Stimulated activated CD4-positive, alpha-beta T cell treated with anti-CD3 and anti-CD28 coated beads, Interleukin-4, amount 100 ng/mL, for 24 hours (primary cell): ENCODE measurements at places on chromosomes 12 and 14.

DNA sequence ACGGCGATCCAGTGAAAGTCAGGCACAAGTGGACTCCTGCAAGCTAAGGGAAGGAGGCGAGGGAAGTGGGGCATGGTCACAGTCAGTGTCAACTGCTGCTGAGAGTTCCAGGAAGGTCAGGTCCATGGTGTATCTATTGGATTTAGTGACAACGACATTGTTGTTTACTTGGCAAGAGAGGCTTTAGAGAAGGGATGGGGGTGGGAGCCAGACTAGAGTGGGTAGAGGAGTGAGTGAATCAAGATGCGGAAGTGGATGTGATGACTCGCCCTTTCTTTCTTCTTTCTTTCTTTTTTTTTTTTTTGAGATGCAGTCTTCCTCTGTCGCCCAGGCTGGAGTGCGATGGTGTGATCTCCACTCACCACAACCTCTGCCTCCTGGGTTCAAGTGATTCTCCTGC lies 12.5 kb downstream of the P2RX7 start:
- peak; percentile 48 for DNase-seq

DNA sequence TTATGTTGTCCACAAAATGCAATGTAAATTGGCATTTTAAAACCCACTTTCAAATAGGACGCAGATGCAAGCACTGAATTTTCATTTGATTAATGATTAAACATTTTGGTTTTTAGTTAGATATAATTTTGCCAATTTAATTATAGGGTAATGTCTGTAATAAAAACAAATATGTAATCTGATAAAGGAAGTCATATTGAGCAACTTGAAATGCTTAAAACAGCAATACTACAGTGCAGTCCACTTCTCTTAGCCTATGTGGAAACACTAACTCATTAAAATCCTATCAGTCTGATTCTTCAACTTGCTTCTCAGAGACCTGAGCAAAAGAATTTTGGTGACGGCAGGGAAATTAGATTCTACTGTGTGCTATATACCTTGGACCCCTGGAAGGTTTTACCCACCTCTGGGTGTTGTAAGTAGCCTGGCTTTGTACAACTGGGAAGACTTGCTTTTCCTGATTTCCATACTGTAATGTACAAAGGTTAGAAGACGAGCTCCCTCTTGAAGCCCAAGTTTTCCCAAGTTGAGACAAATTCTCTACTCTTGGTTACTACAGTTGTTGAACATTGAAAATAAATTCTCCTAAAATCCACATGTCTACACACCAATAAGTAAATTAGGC lies 4.1 kb downstream of the TRHDE start:
- DNase-seq = no peak

DNA sequence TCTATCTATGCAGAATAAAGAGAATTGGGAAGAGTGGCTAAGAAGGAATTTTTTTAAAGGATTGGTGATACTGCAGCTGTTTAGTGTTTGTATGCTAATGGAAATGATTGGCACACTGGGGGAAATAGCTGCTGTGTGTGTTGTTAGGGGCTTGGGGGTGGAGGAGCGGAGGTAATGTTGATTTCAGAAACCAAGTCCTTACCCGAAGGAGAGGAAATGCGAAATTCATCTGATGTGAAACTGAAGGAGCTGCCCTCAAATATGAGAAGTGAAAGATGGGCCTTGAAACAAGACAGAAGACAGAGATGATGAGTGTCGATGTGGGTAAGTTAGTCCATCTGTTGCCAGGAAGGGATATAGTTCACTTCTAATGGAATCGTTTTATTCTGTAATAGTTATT lies 21.2 kb upstream of the RNASE12 start:
- DNase-seq = no peak

DNA sequence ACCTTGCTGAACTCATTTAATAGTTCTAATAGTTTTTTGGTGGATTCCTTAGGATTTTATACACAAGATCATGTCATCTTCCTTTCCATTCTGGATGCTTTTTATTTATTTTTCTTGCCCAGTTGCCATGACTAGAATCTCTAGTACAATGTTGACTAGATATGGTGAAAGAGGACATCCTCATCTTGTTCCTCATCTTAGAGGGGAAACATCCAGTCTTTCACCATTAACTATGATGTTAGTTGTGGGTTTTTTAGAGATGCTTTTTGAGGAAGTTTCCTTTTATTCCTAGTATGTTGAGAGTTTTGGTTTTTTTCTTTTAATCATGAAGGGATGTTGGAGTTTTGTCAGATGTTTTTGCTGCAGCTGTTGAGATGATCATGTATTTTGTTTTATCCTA lies 8.7 kb downstream of the ANKRD13A start:
- no peak for DNase-seq

GRCh38 chr14:43525658-43526057 lies 981.4 kb downstream of the FSCB start:
- no peak for DNase-seq

DNA sequence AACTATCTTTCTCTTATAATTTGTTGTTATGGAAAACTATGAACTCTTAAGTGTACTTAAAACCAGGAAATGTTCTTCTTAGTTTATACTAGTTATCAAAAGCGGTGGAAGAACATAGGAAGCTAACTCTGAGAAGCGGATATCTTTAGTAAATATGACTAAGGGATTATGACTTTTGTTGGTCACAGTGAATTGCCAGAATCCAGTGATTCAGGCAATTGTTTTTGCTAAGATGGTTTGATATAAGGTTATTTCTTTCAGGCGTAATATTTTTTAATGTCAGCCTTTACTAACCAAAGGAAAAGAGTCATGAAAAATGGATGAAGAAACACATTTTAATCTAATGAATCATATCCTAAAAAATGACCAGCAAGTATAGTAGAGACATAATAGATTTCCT lies 473.5 kb downstream of the FOXG1 start:
- no peak for DNase-seq

DNA sequence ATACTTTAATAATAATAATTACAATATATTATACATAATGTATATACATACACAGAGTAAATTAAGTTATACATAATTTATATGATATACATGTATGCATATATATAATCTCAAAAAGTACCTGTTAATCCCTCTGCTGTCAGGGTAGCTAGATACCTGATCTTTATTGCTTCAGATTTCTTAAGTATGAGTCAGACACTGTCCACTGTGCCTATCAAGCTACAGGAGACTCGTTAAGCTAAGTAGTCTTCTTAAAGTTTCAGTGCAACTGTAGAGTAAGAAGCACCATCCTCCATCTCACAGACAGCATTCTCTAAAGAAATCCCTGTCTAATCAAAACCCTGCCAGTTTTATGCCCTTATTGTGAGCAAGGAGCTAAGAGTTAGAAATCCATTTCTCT lies 428.7 kb downstream of the RERGL start:
- DNase-seq = no peak

DNA sequence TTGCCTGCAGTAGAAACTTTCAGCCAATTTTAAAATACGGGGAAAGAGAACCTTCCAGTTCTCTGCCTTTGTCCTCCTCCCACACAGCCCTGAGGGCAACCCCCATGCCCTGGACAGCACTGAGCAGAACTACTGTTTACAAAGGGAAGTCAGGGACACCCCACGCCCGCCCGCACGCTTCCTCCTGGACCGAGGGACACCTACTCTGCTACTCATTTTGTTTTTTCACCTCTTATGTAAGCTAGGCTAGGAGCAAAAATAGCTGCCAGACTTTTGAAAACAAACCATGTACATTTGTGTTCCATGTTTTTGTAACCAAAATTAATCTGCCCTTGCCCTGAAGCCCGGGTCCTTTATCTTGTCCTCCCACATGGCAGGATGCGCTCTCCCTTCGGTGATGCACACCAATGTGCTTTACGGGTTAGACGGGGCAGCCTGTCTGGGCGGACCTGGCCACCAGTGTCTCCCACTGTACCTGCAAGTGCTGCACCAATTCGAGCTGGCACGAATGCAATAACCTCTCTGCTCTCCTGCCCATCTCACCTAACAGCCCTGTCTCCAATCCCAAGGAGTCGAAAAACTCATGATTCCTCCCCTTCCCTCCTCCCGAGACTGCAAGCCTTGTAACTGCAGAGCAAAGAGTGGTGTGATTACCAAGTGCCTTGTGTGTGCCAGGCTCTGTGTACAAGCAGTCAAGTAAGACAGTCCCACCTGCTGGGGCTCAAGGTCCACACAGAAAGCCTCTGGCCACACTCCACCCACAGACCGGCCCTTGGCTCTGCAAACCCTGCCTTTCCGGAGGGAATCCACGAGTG lies 85.2 kb downstream of the CCDC88C start:
- DNase-seq = no peak

- no peak for DNase-seq
Measured at GRCh38 chr12:12202747-12203146, 64.1 kb downstream of the LRP6 start.

- no peak for DNase-seq
Measured at GRCh38 chr12:41362510-41362909, 174.4 kb downstream of the PDZRN4 start.
